ENCODE measurements at places on chromosomes 3 and 15. TPM values are rescaled to one million over a fixed set of nuclear protein-coding genes. Genes with fewer than 3 reads are reported as not detected.

DNA sequence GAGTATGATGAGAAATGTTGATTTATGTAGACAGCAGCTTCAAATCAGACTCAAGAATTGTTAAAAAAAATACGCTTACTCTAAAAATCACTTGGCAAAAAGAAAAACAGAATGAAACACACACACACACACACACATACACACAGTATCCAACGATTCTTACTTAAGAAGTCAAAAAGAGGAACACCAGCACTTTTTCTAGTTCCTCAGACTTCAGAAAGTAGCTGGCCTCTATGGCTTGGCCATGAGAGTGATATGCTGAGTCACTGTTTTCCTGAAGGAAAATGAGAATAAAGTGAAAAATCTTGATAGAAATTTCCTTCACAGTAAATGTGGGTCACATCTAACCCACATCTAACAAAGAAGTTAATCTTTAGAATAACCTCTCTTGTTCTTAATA, 22.1 kb downstream of the CNTN3 start:
- no peak for DNase-seq

GRCh38 chr3:126338790-126339288, 18.4 kb downstream of the KLF15 start:
- no peak for DNase-seq

Gene CIDEC
- total RNA-seq, result not detected

GRCh38 chr15:28955160-28955992, 69.6 kb downstream of the APBA2 start:
- no peak for DNase-seq

- DNase-seq, result no peak
Measured at GRCh38 chr15:43285609-43286037, 18.9 kb upstream of the TGM5 start.

Measured in pulmonary artery endothelial cell (primary cell).